ENCODE measurements at places on chromosomes 4 and X.

DNA sequence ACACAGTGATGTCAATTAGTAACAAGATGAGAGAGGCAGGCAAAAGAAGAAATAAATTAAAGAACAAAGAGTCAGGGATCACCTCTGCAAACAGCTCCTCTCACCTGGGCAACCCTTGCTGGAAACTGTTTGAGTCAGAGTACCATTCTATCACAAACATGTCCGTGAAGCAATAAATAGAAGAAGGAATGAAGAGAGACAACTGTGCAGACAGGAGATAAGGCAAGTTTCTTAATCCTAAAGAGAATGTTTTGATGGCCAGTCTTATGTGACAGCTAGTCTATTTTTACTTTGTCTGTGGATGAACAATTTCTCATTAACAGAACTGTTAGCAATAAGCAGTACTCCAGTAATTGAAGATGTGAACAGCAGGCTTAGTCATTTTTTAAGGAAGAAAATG is 422.4 kb downstream of the DMD start:
- no peak for DNase-seq

- DNase-seq, result no peak
Observed at GRCh38 chrX:140190441-140191108, 225.3 kb upstream of the CXorf66 start.

DNA sequence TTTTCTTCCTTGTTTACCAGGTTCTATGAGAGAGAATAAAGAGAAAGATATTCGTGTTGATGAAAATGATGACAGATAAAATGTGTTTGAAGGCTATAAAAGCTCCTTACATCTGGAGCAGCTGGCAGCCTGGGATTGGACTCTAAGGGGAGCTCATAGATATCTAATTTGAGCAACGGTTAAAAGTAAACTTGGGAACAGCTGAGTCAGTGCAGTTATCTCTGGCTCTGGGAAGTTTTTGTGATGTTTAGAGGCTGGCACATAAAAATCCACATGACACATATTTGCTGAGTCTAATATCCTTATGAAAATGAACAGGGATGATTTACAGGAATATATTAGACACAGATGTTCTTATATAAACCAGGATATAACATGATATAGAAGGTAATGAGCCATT is 331.8 kb upstream of the TENM3 start:
- no peak for DNase-seq

- DNase-seq, result no peak
Observed at GRCh38 chrX:10574663-10575062, 45.7 kb downstream of the MID1 start.

DNA sequence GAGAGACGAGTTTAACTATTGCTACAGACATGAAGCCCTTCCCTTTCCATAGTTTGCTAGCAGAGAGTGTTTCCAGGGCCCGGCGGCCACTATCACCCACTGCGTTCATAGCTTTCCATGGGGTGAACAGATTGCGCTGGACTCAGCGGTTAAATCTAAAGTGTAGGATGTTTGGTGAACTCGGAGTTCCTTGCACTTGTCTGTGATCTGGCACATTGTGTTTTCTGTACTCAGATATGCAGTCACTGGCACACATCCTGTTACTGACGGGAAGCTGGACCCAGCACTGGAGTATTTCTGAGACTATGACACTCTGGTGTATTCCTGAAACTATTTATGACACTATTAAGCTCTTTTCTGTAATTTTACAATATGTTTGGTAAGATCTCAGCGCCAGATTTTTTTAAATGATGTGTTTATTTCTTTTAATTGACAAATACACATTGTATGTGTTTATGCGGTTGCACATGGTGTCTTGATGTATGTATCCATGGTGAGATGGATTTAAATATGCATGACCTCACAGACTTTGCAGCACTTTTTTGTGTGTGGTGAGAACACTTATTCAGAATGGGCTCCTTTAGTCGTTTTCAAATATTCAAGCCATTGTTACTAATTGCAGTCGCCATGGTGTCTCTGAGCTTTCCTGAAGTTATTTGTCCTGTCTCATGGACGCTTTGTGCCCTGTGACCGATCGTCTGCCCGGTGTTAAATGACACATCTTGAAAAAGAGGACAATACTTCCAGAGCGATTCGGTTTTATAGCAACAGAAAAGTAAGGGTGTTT is 14.1 kb downstream of the CD99 start:
- DNase-seq, result no peak

DNA sequence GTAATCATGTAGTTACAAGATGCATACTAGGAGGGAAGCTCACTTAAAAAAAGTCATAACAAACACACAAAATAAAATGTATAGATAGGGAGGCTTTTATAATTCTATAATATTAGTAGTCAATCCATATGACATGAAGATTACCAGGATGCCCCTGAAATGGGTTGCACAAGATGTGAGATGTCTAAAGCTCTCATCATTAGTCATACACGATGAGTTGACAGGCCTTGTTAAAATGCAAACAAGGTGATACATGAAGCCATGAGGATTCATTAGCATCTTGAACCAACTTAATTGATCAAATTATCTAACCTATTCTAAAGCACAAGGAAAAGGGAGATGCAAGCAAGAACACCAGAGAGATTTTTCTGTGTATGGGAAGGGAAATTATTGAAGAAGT is 470.2 kb downstream of the IQCM start:
- no peak for DNase-seq

- no peak for DNase-seq
Observed at GRCh38 chrX:72314881-72315280, 9.2 kb upstream of the CITED1 start.

- no peak for DNase-seq
Observed at GRCh38 chrX:20499763-20500162, 233.1 kb upstream of the RPS6KA3 start.

- DNase-seq, result no peak
Observed at GRCh38 chr4:139684351-139684750, 18.7 kb downstream of the MGST2 start.

- no peak for DNase-seq
Observed at GRCh38 chr4:61896634-61897033, 696.5 kb downstream of the ADGRL3 start.

DNA sequence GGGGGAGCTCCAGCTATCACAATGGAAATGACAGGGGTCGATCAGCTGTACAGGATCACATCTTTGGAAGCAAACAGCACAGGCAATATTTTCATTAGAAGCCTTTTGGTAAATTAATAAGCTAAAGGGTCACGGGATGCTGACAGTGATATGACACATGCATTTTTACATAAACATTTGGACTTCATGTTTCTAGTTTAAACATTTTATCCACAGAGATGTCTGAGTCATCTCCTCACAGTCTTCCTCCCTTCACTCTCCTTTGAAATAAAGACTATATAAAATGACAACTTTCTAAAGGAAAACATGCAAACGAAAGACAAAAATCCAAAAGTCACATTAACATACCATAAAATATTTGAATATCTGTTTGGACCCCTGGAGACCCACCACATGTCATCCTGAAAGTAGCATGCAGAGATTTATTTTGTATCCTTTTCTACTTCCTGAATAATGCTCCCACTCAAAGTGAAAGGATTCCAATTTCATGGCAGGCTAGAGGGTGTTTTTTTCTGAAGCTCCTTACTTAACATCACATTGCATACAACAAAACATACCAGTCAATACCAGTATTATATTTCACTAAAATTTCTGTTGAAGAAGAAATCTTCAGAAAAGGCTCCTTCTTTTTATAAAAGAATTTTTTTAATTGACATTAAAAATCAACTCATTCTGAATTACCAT is 200.1 kb upstream of the PPARGC1A start:
- no peak for DNase-seq

DNA sequence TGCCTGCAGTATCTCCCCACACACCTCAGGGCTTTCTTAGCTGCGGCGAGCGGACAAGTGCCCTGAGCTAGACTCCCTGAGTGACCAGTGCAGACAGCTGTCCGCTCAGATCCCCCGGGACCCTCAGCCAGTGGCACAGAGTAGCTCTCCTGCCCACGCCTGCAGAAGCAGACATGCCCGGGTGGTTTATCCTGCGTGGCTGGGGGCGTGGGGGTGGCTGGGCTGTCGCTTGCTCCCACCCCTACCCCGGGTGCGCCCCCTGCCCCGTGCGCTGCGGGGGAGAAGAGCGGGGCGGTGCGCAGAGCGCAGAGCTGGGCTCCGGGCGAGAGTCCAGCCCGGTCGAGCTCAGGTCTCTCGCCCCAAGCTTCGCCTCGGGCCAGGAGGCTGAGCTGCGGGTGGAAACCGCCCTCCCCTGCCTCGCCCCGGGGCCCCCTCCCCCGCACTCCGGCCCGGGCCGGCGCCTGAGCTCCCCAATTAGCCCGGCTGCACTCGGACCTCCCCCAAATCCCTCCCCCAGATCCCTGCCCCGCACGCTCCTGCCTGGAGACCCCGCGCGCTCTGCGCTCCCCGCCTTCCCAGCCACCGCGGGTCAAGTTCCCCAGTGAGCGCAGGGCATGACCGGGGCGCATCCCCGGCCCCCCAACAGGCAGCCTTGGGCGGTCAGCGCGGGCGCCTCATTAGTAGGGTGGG is 11.7 kb upstream of the SHOX start:
- no peak for DNase-seq

DNA sequence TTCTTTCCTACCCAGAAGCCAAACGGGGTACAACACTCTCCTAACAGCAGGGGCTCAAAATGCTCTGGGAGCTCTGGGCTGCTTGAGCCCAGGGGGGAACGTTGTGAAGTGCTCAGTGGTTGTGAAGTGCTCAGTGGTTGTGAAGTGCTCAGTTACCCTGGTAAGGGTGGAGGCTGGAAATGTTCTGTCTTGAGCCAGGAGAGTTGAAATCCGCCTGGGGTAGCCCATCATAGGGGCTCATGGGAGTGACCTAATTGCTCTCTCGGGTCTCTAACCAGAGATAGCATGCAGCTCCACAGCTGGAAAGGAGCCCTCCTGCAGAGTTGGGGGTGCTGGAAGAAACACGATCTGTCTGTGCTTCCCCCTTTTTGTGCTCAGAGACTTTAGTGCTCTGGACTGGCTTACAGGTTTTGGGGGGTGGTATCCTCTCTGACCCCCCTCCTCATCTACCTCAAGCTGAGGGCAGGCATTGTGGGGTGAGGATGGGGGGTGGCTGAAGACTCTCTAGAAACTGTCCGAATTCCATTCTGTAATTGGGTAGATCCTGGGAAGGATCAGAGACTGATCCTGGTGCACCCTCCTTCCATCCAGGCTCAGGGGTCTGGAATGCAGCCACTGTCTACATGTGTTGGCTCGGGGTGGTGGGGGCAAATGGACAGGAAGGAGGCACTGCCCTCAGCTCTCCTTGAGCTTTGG is 2.7 kb downstream of the EFNB1 start:
- no peak for DNase-seq
